ENCODE measurements at places on chromosomes 2 and 18.

GRCh38 chr18:63758615-63759240 lies 16.5 kb upstream of the SERPINB7 start:
- no peak for DNase-seq

GRCh38 chr2:233338046-233338445 lies 16.2 kb upstream of the DGKD start:
- no peak for DNase-seq

GRCh38 chr18:54360406-54360805 lies 2.7 kb downstream of the C18orf54 start:
- no peak for DNase-seq

- no peak for DNase-seq
Measured at GRCh38 chr18:49658823-49659404, 97.1 kb downstream of the LIPG start.

DNA sequence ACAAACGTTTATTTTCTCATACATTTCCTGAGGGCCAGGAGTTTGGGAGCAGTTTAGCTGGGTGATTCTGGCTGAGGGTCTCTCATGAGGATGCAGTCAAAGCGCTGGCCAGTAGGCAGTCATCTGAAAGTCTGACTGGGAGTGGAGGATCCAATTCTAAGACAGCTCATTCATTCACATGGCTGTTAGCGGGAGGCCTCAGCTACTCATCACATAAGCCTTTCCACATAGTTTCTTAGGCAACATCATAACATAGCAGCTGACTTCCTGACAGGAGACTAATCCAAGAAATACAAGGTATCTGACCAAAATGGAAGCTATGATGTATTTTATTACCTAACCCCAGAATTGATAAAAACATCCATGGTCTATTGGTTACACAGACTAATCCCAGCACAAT lies 2.9 kb upstream of the MRPL44 start:
- DNase-seq, result no peak

DNA sequence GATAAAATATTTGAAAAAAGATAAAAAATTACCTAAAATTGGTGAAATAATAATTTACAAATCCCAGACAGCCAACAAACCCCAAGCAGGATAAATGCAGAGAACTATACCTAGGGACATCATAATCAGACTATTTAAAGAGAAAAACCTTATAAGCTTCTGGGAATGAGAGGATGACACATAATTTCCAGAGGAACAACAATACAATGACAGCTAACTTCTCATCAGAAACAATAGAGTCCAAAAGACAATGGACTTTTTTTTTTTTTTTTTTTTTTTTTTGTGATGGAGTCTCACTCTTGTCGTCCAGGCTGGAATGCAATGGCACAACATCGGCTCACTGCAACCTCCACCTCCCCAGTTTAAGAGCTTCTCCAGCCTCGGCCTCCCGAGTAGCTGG lies 65.2 kb downstream of the SOCS6 start:
- no peak for DNase-seq

GRCh38 chr2:35314049-35314448 lies 1041.5 kb upstream of the CRIM1 start:
- no peak for DNase-seq

GRCh38 chr2:216490061-216490460 lies 8.6 kb upstream of the RPL37A start:
- no peak for DNase-seq

GRCh38 chr2:185338104-185338503 lies 400.5 kb upstream of the FSIP2 start:
- DNase-seq, result no peak

- no peak for DNase-seq
Measured at GRCh38 chr2:172551271-172551670, 4.6 kb upstream of the PDK1 start.
